ENCODE measurements at places on chromosomes 13 and 19.
A peak's percentile ranks its signal among the peaks of the same experiment; 100 is the strongest.

GRCh38 chr13:39054112-39054511, 15.9 kb downstream of the NHLRC3 start:
- H3K4me3 ChIP-seq = no peak overlapping the region
- no peak overlapping the region for H3K27ac ChIP-seq
- no peak for DNase-seq
- H3K36me3 ChIP-seq = no peaks in the 10 kb centered on the region

GRCh38 chr19:16363133-16363851, 38.7 kb downstream of the KLF2 start:
- peaks cover 4% of the 10 kb centered on the region for H3K36me3 ChIP-seq
- H3K4me1 ChIP-seq = no peaks in the 10 kb centered on the region
- H3K27ac ChIP-seq = no peak overlapping the region
- no peak for DNase-seq

GRCh38 chr19:862581-863314, 3.3 kb downstream of the CFD start:
- DNase-seq = peak; percentile 68
- peaks cover 6% of the 10 kb centered on the region for H3K36me3 ChIP-seq
- H3K27me3 ChIP-seq = peaks cover 11% of the 10 kb centered on the region
- H3K4me1 ChIP-seq = peaks cover 9% of the 10 kb centered on the region

DNA sequence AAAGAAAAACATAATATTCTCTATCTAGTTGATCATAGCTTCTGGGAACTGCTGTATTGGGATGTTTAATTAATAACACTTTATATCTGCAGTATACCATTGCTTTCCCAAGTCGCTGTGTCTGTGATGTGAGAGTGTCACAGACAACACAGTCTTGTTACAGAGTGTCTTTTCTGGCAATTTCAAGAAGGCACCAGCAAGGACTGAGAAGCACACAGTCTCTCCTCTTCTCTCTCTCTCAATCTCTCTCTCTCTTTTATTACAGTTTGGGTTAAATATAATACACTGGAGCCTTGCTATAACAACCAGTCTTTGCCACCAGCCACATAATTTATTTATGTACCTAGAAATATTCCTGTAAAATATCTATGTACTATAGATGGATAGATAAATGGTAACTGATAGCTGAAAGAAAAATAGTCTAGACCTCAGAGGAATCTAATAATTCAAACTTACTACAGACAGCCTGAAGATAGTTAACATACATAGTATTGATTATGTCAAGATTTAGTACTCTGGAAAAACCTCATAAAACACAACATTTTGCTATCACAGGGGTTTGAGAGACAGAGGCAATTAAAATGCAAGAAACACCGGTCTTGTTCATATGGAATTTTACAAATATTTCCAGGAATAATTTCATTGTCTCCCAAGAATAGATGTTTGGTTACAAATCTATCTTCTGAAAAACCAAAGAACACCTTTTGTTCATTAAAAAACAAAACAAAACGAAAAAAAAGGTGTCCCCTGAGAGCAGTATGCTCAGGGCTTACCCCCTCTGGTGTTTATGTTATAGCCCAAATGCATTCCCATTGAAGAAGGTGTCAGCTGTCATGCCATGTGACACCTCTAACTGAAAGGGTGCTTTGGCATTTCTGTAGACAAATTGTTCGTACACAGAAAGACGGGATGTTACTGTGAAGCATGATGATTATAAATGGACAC, 507.8 kb downstream of the TBC1D4 start:
- H3K27me3 ChIP-seq = no peaks in the 10 kb centered on the region
- no peak overlapping the region for H3K4me3 ChIP-seq
- no peaks in the 10 kb centered on the region for H3K36me3 ChIP-seq
- H3K4me1 ChIP-seq = no peaks in the 10 kb centered on the region
- no peak for DNase-seq

GRCh38 chr19:17807731-17808316, 12.9 kb downstream of the B3GNT3 start:
- no peak overlapping the region for H3K27ac ChIP-seq
- no peak for DNase-seq

DNA sequence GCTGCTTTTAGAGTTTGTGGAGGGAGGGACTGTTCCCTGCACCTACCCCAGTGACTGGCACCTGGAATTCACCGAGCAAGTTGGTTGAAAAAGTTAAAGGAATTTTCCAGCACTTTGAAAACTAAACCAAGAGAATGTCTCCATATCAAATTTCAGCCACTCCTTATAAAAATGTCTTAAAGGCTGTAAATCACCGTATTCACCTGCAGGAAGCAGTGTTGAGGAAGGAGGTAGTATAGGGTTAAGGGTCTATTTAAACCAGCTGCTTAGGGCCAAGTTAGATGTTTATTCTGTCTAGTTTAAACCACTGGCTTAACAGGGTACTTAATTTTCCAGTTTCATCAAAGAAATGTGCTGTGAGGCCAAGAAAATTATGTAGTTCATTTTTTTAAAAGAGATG, 3.8 kb upstream of the RAB20 start:
- peaks cover 25% of the 10 kb centered on the region for H3K4me1 ChIP-seq
- no peak overlapping the region for H3K27ac ChIP-seq
- H3K36me3 ChIP-seq = no peaks in the 10 kb centered on the region
- H3K27me3 ChIP-seq = no peaks in the 10 kb centered on the region
- H3K4me3 ChIP-seq = no peak overlapping the region
